Fibroblast of lung (primary cell): ENCODE measurements at places on chromosomes 3 and 15. TPM values are rescaled to one million over a fixed set of nuclear protein-coding genes. Genes with fewer than 3 reads are reported as not detected.

GRCh38 chr15:78425643-78426042, 12.4 kb upstream of the IREB2 start:
- no peak for DNase-seq

SEMA5B gene
- not detected in 2 replicates for total RNA-seq

- peak; percentile 33 for DNase-seq
Observed at GRCh38 chr15:40511472-40512133, 40.8 kb downstream of the CHST14 start.

TMEM115 gene
- 39.3 and 44.8 TPM in 2 replicates for total RNA-seq

SCN11A gene
- under 0.01 and 0.17 TPM in 2 replicates for total RNA-seq

DNA sequence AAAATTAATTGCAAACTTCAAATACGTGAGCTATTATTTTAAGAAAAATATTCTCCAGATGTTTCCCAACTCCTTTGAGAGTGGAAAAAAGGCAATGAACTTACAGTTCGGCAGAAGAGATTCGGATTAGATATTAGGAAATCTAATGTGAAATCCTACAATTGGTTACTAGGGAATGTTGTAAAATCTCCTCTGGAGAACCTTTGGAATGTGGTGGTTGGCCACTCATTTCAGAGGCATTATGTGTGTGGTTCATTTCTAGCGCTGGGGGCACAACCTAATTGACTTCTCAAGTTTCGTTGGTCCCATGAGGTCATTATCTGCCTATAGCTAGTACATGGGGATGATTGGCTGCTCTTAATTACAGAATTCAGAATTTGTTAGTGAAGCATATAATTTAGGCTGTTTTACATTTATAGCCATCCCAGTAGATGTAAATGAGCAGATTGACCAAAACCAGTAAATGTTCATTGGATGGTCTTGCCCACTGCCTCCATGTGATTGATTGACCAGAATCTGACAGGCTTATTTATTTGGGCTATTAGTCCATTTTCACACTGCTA, 34.6 kb upstream of the CMSS1 start:
- peak; percentile 94 for DNase-seq

HTR3E gene
- total RNA-seq: not detected in 2 replicates

DNA sequence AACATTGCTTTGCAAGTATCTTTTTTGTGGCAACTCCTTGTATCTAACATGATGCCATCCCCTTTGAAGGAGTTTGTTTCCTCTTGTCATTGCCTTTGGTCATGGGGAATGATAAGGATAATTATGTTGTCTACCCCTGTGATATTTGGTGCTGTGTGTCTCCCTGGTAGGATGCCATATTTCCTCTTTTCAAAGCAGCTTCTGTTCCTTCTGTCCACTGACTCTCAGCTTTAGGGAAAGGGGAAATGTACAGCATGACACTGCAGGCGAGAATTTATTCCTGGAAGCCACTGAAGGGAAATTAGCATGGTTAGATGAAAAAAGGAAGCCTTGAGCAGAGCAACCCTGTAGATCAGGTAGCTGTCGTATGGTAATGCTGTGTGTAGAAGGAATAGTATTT, 576.7 kb downstream of the CADM2 start:
- no peak for DNase-seq

GRCh38 chr3:110995461-110996231, 76.0 kb upstream of the NECTIN3 start:
- peak; percentile 61 for DNase-seq

- peak; percentile 47 for DNase-seq
Observed at GRCh38 chr3:65919826-65920225, 118.9 kb downstream of the MAGI1 start.

ARRDC4 gene
- total RNA-seq: 24.7 and 39.8 TPM in 2 replicates

DNA sequence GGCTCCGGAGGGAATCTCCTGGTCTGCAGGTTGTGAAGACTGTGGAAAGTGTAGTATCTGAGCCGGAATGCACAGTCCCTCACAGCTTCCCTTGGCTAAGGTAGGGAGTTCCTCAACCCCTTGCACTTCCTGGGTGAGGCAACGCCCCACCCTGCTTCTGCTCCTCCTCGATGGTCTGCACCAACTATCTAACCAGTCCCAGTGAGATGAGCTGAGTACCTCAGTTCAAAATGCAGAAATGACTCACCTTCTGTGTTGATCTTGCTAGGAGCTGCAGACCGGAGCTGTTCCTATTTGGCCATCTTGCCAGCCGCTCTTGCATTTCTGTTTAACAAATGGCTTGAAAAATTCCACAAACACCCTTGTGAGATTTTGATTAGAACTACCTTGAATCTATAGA, 156.1 kb downstream of the STXBP5L start:
- no peak for DNase-seq

TNFSF10 gene
- total RNA-seq: 1.5 and 4.3 TPM in 2 replicates

PODXL2 gene
- total RNA-seq: 0.50 and 0.77 TPM in 2 replicates

- peak; percentile 86 for DNase-seq
Observed at GRCh38 chr15:47523681-47524475, 193.4 kb upstream of the SEMA6D start.

DNA sequence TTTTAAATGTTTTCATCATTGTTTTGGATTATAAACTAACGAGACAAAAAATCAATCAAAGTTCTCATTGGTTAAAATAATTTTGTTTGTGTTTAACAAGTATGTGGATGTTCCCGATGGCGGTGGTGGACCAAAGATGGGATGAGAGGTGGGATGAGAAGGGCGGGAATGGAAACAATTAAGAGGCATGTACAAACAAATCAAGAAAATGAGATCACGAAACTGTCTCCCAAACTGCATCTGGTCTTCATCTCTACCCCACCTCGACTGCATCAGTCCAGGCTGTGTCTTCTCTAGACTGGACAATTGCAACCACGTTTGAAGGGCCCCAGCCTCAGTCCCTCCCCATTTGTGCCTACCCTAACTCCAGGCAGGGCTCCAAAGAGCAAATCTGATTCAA, 56.1 kb downstream of the SLC12A8 start:
- no peak for DNase-seq

DNA sequence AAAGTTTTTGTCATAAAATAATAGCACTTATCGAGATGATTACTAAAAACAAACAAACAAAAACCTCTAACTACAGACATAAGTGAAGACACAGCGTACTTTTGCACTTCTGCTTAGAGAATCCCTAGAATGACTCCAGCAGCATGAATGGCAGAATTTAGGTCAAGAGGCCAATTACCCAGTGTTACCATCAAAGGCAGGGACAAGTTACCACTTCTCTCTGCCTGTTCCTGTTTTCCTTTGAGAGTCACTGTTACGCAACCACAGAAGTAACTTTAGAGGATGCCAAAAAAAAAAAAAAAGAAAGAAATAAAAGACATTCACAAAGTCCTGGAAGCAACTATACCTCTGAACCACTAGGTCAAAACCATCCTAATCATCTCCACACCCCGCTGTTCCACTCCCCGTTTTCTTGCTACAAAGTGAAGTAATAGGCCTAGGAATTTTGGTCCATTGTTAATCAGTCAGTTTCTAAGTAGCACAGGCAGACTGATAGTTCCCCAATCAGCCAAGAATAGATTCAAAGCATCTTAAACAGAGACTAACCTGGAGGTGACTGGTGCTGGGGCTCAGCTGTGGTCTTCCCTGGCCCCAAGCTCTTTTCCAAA, 41.9 kb downstream of the FMN1 start:
- DNase-seq: peak; percentile 10
